Skin of body (tissue), 3 donors: ENCODE measurements at places on chromosomes 4 and X. TPM values are rescaled to one million over a fixed set of nuclear protein-coding genes. Genes with fewer than 3 reads are reported as not detected.

- DNase-seq, result no peak
Observed at GRCh38 chrX:42247241-42247640, 323.9 kb upstream of the CASK start.

- DNase-seq, result no peak
Observed at GRCh38 chrX:119999087-119999634, 55.6 kb upstream of the NKAP start.

DNA sequence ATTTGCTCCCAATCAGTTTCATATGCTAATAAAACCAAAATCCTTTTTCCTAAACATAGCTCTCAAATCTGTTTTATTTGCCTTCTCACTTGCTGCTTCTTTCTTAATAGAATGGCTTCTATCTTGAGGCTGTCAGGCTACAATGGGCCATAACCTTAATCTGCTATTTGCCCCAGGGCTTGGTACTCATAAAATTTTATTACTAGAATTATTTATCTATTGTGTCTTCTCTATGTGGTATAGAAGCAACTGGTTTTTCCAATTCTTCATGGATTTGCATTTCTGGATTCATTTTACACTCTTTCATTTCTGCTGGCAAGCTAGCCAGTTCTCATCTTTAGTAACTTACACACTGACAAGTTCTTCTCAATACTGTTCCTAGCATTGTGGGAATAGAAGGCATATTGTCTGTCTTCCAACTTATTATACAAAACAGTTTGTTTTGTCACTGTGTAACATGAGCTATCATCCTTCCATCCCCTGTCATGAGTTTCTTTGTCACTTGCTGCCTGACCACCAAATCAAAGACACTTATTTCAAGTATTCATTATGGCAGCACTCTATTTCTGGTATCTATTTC is 96.6 kb upstream of the KCNIP4 start:
- DNase-seq, result no peak

- no peak for DNase-seq
Observed at GRCh38 chrX:8278557-8278956, 107.5 kb upstream of the VCX2 start.

The RBBP7 gene
- total RNA-seq, result 126 TPM

The NWD2 gene
- total RNA-seq, result 0.30 TPM

DNA sequence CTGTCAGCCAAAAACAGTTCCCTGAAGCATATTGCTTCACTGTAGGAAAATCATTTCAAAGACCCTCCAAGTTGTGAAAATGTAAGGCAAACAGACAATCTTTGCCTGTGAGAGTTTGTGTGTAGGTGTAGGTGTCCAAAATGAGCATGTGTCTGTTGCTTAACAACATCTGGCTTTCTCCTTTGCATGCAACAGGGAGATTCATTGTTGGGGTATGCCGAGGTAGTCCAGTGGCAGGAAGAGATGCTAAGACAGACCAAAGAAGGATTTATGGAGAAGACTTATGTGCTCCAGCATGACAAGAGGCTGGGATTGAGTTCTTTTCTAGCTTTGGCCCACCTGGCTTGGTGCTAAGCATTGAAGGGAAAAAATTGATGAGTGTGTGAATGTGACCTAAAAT is 29.8 kb upstream of the SMAD1 start:
- no peak for DNase-seq

The PNMA5 gene
- total RNA-seq, result not detected

DNA sequence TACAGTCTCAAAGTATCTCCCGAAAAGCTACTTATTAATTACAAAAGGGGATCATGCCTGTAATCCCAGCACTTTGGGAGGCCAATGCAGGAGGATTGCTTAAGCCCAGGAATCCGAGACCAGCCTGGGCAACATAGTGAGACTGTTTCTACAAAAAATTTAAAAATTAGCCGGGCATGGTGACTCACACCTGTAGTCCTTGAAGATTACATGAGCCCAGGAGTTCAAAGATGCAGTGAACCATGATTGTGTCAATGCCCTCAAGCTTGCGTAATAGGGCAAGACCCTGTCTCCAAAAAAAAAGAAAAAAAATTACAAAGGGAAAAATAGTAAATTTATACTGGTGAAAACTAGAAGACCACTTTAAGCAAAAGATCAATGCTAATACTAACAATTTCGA is 3.3 kb upstream of the PORCN start:
- no peak for DNase-seq

DNA sequence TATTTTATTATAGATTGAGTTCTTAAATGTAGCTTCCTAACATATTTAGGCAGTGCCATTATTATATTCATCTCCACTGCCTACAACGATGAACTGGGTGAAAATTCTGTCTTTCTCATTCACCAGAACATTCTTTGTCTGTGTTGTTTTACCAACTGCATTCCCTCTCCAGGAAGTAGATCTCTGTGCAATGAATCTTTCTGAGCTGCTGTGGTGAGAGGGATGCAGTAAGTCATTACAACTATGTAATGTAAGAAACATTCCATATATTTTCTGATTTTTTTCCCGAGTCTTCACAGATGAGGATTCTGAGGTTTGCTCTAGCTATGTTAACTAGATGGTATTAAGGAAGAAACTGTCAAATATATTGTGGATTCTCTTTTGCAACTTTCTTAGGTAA is 811.9 kb upstream of the PCDH7 start:
- no peak for DNase-seq
